ENCODE measurements at places on chromosomes 6 and 20.

- DNase-seq, result no peak
These were observed 18.0 kb upstream of the BHLHE23 start for GRCh38 chr20:63024573-63025392.

DNA sequence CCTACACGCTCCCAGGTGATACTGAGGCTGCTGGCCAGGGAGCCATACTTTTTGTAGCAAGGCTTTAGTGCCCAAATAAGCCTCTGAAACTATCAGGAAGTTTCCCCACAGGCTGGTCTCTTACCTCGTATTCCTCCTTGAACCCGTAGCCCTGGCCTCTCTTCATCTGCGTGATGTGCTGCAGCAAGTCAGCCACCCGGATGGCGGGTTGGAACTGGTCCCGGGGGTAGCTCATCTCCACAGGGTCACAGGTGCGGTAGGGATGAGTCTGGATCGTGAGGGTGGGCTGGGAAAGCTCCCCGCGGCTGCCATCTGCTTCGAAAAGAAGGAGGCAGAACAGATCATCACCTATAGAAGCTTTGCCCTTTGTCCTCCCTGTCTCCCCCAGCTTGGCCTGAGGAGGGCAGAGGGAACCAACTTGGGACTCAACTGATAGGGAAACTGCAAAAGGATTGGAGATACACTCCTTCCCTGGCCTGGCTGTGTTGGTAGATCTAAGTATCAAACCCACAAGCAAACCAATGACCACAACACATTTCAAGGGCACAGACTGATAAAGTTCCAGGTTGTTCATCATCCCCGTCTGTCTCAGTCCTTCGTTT is 543.2 kb upstream of the CHD6 start:
- DNase-seq, result no peak

DNA sequence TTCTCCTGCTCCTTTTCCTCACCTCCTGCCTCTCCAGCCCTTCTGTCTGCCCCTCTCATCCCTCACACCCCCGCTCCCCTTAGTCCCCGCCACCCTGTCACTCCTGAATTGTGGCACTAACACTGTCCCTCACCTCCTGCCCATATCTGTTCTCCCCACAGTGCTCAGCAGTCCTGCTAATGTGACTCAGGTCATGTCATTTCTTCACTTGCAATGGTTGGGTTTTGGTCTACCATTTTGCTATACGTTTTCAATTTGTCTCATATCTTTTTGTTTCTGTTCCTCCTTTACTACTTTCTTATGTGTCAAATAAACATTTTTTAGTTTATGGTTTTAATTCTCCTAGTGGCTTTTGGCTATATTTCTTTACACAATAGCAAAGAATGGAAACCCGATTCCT is 1.3 kb upstream of the HLA-B start:
- DNase-seq, result no peak

DNA sequence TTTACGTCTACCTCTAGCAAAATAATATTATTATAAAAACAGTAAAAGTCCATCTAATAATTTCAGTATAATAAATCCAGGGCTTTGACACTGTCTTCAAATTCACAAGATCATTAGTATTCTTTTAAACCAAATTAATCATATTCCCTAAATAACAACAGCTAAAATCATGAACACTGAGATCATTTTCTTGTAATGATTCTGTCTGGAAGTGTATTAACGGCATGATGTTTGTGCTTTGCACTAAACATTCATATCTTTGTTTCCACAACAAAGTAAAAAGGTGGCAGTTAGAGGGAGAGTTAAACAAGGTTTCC is 18.8 kb downstream of the HIVEP2 start:
- DNase-seq, result no peak

DNA sequence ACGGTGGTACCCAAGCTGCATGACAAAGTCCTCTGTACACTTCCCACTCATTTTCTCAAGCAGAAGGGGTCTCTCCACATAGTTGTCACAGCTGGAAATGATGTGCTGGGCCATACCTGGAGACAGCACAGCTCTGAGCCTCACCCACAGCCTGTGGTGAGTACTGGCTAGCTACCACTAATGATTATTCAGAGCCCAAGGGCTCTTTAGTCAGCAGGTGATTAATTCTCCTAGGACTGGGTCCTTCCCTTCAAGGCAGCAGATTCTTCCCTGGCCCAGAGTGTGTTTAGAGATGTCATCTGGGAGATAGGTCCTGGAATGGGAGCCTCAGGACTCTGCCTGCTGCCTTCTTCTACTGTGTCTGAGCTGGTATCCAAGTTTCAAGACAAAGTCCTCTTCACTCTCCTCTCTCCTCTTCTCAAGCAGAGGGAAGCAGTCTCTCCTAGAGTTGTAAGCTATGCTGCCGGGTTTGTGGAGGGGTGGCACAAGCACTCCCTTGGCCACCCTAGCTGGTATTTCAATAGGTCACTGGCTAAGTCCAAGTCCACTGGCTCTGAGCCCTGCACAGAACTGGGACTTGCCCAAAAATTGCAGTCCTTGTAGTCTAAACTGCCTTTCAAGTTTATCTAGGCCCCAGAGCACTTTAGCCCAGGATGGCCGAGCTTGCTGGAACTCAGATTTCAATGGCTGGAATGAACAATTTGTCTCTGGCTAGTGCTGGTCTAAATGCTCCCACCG is 49.8 kb upstream of the VGLL2 start:
- DNase-seq, result no peak

- no peak for DNase-seq
These were observed 128.9 kb upstream of the AKIRIN2 start for GRCh38 chr6:87830907-87831306.

GRCh38 chr20:1688886-1689538 is 31.4 kb upstream of the SIRPG start:
- DNase-seq, result no peak

- no peak for DNase-seq
These were observed 254.9 kb downstream of the MAFB start for GRCh38 chr20:40434122-40434521.

DNA sequence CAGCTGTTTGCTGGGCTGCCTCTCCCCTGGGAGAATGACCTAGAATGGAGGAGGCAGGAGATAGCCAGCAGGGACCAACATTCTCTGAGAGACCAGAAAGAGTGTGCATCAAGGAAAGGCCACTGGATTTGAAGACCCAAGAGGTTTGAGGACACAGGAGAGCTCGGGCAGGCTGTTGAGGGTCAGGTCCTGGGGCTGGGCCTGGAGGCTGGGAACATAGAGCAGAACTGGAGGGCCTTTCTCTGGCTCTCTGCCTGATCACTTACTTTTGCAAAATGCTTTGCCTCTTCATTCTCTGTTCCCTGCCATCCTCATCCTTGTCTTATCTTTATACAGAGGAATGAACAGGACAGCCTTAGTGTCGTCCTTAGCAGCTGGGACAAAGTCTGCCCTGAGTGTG is 2.5 kb downstream of the IYD start:
- no peak for DNase-seq

DNA sequence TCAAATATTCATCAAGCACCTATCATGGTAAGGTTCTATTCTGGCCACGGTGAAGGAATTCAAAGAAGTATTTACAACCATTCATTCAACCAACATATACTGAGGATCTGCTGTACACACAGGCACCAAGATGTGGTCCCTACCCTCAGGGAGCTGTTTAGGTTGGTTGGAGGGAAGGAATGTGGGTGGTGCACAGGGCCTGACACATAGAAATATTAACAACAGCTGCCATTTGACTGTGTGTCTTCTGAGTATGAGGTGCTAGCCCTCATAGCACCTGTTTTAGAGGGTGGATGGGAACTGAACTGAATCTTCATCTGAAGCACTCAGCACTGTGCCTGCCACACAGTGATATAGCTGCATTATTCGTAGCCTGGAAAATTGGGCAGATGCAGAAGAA is 7.3 kb downstream of the SNPH start:
- DNase-seq, result no peak

DNA sequence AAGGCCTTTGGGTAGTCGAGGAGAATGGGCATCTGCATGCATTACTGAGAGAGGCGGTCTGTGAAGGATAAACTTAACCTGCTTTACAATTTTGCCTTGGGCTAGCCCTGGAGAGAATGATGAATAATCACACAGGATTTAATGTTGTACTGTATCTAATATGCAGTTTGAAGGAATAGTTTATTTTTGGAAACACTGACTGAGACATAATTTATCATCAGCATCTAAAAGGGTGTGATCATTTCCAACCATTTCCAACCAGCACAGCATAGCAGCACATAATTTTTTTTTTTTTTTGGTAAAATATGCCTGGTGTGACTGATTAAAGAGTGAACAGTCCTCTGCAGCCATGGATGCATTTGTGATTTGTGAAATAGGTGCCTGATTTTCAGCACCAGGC is 519.5 kb downstream of the PHF3 start:
- DNase-seq, result no peak

DNA sequence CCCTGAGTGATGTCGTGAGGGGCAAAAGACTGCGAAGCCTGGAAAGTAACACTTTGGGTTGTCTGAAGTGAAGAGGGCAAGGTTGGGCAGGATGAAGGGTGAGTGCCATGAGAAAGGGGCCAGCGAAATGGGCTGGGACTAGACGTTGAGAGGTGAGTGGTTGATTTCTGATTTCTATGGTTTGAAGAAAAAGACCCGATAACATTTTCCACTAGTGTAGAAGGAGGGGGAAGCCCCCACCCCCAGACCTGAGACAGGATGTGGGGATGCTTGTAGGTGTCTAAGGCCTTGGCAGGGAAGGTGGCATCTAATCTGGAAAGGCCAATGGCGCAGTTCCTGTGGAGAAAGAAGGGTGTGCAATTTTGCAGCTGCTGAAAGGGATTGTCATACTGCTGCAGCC is 25.3 kb upstream of the KIF3B start:
- peak; percentile 76 for DNase-seq

DNA sequence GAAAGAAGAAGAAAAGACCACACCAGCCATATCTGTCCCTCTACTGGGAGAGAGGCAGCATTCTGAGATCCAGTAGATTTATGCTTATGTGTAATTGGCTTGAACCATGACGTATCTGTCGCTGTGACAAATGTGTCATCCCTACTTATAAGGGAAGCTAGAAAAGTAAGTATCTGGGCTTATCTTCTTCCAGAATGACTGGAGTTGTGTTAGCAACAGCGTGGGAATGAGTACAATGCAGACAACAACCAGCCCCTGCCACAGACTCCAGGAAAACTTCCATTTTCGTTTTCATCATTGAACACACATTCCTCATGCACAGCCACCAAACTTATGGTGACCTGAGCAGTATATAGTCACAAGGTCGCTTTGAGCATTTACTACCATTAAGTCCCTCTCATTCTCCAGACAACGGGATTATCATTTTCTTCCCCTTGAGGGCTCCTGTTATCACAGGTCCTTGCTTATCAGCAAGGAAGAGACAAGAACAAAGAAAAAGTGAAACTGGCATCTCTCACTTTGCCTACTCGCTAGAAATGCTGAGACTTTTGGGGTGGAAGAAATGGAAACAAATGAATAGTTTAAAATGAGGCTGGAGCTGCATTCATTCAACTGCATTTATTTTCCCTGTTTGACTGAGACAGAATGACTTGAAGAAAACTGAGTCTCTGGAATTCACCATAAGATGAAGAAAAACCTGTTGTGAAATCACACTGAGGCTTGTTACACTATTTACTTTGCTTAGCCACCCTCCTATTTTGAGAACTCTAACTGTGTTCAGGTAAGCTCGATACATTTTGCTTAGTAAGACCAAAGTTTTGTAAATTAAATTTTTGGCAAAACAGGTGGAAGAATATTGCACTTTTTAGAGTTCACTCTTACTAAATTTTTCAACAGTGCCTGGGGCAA is 149.3 kb upstream of the FOXQ1 start:
- no peak for DNase-seq

GRCh38 chr6:24099181-24099580 is 26.8 kb upstream of the NRSN1 start:
- no peak for DNase-seq

DNA sequence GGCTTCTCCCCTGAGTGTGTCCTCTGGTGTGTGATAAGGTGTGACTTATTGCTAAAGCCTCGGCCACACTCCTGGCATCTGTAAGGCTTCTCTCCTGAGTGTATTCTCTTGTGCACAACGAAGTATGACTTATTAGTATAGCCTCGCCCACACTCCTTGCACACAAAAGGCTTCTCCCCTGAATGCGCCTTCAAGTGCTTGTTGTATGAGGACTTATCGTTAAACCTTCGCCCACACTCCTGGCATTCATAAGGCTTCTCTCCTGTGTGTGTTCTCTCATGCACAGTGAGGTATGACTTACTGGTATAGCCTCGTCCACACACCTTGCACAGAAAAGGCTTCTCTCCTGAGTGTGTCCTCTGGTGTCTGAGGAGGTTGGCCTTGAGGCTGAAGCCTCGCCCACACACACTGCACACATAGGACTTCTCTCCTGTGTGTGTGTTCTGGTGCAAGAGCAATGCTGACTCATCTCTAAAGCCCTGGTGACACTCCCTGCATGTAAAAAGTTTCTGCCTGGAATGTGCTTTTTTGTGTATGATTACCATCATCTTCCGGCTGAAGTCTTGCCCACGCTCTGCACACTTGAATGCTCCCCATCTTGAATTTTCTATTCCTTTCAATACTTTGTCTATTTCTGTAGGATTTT is 20.4 kb downstream of the ZNF337 start:
- DNase-seq, result no peak

- DNase-seq, result no peak
These were observed 170.8 kb downstream of the MRPL14 start for GRCh38 chr6:43956478-43956877.
